NCI-H524 treated with DMSO at 0.1 percent for 48 hours (cell line): ENCODE measurements at places on chromosomes 7 and 10.

GRCh38 chr10:4053940-4054339 lies 268.9 kb upstream of the KLF6 start:
- no peak for DNase-seq

DNA sequence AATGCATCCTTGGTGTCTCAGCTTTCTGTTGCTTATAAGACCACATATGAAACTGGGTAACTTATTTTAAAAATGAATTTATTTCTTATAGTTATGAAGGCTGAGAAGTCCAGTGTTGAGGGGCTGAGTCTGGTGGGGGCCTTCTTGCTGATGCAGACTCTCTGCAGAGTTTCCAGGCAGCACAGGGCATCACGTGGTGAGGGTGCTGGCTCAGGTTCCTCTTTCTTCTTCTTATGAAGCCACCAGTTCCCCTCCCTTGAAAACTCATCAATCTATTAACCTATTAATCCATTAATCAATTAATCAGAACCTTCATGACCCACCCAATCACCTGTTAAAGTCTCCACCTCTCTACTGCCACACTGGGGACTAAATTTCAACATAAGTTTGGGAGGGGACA lies 595.6 kb upstream of the NRP1 start:
- no peak for DNase-seq

GRCh38 chr7:5636446-5636835 lies 145.0 kb downstream of the RNF216 start:
- DNase-seq = peak; percentile 9

- no peak for DNase-seq
Observed at GRCh38 chr7:122632238-122632637, 66.7 kb downstream of the RNF133 start.

GRCh38 chr10:30387646-30388243 lies 38.7 kb upstream of the MTPAP start:
- DNase-seq = no peak

DNA sequence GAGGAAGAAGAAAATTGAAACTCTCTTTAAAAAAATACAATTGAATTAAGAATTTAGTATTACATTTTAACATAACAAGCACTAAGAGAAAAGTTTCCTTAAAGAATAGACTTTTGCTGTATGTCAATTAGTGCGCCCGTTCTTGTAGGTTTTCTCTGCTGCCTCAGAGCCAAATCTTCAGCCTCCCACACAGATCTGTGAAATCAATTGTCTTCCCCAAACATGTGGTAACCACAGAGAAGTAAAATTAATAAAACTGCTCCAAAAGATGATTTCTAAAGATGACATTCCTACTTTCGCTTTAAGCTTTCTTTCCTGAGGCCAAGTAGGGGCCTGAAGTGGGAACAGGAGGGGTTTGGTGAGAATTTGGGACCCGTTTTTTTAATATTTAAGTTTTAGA lies 113.2 kb upstream of the ADO start:
- no peak for DNase-seq

- DNase-seq = no peak
Observed at GRCh38 chr10:114492351-114493037, 88.2 kb upstream of the AFAP1L2 start.
